CD4-positive, alpha-beta T cell treated with Interleukin-6 at 100 ng/mL for 8 hours (primary cell): ENCODE measurements at places on chromosomes 16 and 17.

- no peak for DNase-seq
Measured at GRCh38 chr17:81652906-81653771, 3.2 kb downstream of the PDE6G start.

GRCh38 chr16:10576390-10577304 is 3.8 kb downstream of the EMP2 start:
- no peak for DNase-seq

GRCh38 chr17:44942456-44942855 is 5.1 kb downstream of the KIF18B start:
- DNase-seq, result no peak

DNA sequence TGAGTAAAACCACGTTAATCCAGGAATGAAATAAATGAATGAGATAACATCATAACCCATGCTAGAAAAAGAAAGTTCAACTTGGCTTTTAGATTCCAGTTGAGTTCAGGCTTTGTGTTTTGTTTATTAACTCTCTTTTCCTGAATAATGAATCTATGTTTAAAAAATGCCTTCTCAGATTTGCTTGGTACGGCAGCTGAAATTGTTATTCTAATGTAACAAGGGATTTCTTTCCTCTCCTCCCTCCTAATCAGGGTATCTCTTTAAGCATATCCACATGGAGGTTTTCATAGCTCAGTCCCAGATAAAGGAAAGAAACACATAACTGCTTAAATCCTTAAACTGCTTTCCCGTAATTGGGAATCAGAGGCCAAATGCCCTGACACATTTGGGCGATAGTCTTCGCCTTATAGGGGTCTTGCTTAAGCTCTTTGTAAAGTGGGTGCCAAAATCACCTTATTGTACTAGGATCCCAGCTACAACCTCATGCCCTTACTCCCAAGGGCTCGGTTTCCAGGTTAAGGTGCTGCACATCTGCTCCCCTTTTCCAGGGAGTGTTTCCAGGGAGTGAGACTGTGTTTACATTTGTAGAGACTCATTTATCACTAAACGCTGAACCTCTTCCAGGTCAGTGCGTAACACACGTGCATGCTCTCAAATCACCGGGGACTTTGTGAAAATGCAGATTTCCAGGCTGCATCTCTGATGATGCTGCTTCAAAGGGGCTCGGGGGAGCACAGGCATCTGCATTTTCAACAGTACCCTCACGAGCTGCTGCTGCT is 142.8 kb upstream of the FOXF1 start:
- no peak for DNase-seq

DNA sequence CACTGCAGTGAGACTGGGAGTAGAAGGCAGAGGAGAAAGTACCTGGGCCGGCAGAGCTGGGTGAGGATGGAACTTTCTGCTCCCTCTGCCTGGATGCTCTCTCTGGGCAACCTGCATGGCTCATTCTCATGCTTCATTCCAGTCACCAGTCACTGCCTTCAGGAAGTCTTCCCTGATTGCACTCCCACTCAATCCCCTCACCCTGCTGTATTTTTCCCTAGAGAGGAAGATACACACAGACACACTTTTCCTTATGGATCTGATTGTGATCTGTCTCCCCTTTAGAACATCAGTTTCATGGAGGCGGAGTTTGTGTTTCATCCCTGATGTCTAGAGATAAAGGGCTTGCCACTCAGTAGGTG is 44.9 kb downstream of the MEAK7 start:
- no peak for DNase-seq

- no peak for DNase-seq
Measured at GRCh38 chr17:38797828-38798227, 1.5 kb downstream of the PIP4K2B start.

DNA sequence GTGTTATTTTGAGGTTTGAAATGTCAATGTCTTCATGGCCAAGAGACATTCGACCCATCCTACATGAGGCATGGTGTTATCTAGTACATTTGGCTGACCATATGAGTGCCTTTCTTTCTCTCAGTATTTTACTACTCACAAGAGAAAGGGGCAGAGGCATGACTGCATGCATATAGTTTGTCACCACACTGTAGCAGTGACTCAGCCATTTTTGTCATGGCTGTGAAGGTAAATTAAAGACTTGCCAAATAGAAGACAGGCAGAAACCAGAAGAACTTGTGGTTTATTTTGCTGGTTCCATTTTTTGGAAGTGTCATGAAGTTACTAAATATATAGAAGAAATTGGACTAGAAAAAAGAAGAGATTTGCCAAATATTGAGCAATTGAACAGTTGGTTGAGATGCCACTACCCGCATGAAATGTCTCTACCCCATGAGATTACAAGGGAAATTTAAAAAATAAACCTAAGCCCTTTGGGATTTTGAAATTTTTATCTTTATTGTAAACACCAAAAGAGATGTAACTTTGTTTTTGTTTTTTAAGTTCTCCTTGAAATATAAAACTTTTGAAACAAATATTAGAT is 170.3 kb downstream of the CHD9 start:
- no peak for DNase-seq

- DNase-seq, result no peak
Measured at GRCh38 chr16:56081371-56081770, 109.9 kb upstream of the GNAO1 start.

- DNase-seq, result no peak
Measured at GRCh38 chr17:81381632-81382577, 13.4 kb upstream of the BAHCC1 start.

- no peak for DNase-seq
Measured at GRCh38 chr17:77822302-77823030, 136.0 kb upstream of the TNRC6C start.

DNA sequence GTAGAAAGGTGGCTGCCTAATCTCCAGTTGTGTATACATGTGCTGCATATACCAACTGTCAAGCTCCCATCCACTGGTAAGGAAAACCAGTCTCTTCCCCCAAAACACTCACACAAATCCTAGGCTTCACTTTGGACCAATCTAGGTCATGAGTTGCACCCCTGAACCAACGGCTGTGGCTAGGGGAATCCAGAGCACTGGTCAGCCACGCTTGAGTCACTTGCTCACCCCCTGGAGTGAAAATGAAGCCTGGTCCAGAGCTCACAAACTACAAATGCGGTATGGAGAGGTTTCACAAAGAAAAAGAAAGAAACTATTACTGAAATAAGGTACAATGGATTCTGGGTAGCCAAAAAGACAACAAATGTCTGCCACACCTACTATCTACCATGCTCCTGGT is 66.1 kb upstream of the NLK start:
- DNase-seq, result no peak

GRCh38 chr16:85605912-85606841 is 6.9 kb upstream of the GSE1 start:
- DNase-seq, result no peak

DNA sequence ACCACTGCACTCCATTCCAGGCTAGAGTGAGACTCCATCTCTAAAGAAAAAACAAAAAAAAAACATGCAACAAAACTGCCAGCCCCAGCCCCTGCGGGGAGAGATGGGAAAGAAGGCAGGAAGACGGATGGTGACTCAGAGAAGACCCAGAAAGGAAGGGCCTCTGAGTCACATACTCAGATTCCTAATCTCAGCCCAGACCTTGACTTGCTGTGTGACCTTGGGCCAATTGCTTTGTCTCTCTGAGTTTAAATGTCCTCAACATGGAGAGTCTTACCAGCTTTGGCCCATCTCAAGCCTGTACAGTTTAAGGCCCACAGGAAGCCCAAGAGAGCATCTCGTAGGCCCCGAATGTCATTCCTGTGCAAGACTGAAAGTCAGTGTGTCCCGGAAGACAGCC is 86.5 kb upstream of the LHX1 start:
- DNase-seq, result no peak

DNA sequence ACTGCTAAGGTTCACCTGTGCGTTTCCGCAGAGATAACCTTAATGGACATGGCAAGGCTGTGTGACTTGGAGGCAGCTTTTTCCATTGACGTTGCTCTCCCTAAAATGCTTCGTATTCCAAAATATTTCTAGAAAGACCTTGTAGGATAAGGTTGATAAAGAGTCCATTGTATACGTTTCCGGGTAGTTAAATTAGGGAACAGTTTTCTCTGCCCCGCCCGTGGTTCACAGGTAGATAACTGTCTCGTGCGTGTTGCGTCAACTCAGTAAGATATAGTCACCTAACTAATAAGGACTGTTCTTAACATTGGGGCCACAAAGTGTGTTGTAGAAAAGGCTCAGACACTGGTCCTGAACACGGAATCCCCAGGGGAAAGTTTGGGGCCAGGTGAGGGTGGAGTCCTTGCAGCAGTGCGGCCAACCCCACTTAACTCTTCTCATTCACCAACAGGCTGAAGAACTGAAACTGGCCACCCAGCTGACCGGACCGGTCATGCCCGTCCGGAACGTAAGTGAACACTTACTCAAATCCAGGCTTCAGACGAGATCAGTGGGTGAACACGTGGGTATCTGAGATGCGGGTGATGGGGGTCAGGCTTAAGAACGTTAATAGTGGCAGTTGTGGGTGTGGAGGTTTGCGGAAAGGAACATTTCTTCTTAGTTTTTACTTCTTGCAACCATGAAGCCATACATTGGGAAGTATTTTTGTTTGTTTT is 1.6 kb downstream of the RPL13 start:
- DNase-seq, result no peak
